ENCODE measurements at places on chromosomes 1 and 21.
A peak's percentile ranks its signal among the peaks of the same experiment; 100 is the strongest.

DNA sequence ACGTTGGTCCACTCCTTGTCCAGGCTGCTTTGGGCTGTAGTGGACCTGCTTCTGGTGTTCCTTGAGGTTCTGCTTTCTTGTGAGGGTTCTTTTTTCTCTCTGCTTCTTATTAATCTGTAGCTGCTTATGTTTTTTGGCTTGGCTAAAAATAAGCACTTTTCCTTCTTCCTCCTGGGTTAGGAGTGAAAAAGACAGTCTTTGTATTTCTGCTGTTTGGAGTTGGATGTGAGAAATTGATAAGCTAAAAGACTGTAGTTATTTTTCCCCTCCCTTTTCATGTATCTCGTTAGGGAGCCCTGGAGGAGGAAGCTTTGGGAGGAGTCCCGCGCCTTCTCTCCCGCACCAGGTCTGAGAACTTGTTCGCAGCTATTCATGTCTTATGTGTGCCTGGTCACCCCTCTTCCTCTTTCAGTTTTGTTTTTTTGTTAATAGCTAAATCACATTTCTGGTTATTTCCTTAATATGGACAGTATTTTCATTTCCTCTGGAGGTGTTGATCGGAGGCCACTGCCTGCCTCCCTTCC lies 79.0 kb downstream of the GALNT2 start:
- DNase-seq = no peak

DNA sequence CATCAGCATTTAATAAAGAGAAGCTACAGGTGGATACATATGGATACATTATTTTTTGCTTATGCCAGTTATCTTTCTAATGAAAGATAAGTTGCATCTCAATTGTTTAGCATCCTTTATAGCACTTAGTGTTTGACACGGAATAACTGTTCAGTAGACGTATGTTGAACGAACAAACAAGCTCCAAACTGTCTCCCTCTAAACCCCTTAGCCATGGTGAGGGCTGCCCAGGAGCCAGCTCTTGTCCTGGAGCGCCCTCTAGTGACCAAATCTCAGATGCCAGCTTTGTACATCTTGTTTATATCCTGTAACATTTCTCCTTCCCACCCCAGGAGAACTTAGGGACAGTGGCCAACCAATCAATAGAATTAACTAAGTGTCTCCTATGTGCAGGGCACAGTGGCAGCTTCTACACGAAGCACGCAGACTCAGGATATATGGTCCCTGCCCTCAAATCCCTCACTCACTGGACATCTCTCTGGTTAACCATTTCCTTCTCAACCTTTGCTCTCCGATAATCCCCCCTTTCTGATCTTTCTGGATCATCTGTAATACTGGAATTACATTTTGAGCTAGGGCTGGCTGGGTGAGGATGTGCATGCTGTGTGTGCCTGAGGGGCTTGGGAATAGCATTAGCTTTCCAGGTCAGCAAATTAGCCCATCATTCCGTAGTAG lies 22.9 kb downstream of the KCNA10 start:
- DNase-seq = peak; percentile 24

GRCh38 chr1:38466487-38466886 lies 393.1 kb downstream of the RRAGC start:
- no peak for DNase-seq

GRCh38 chr21:36664662-36664990 lies 34.3 kb upstream of the SIM2 start:
- DNase-seq = no peak

- no peak for DNase-seq
These were observed 1.1 kb upstream of the CYB561D1 start for GRCh38 chr1:109492779-109493178.

DNA sequence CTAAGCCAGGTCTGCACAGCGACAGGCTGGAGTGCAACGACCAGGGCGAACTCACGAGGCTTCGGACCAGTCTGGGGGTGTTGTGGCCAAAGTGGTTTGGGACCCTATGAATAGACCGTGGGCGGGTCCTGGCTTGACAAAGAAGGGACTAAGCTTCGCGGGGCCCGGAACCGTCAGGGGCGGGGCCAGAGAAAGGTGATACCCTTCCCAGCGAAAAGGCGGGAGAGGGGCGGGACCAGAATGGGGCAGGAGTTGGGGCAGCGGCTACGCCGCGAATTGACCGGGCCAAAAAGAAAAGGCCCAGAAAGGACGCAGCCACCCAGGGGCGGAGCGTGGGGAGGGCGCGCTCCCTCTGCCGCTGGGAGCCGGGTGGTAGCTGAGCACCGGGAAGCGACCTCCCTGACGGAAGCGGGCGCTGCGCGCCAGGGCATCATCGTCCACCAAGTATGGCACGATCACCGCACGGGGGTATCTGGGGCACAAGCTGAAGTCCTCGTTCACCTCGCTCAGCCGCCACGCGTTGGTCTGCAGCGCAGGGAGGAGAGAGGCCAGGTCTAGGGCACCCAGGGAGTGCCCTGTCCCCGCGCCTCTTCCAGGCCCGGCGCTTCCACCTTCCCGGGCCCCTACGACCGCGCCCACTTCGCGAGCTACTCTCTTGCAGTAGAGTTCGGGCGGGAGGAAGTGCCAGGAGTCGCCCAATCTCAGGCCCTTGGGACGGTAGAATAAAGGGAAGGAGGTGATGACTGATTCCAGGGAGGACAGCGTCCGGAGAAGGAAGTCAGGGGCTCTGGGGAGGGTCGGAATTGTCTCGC lies 6.7 kb upstream of the FAM167B start:
- no peak for DNase-seq

DNA sequence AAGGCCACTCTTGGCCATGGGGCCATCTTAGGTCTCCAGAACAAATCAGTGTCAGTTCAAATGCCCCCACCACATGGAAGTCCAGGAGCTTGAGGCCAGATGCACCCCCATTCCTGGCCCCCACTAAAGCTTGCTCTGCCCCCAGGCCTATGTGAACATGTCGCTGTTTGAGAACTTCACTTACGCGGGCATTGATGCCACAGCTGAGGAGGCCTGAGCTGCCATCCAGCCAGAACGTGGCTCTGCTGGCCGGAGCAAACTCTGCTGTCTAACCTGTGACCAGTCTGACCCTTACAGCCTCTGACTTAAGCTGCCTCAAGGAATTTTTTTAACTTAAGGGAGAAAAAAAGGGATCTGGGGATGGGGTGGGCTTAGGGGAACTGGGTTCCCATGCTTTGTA lies 15.1 kb upstream of the MPL start:
- no peak for DNase-seq

DNA sequence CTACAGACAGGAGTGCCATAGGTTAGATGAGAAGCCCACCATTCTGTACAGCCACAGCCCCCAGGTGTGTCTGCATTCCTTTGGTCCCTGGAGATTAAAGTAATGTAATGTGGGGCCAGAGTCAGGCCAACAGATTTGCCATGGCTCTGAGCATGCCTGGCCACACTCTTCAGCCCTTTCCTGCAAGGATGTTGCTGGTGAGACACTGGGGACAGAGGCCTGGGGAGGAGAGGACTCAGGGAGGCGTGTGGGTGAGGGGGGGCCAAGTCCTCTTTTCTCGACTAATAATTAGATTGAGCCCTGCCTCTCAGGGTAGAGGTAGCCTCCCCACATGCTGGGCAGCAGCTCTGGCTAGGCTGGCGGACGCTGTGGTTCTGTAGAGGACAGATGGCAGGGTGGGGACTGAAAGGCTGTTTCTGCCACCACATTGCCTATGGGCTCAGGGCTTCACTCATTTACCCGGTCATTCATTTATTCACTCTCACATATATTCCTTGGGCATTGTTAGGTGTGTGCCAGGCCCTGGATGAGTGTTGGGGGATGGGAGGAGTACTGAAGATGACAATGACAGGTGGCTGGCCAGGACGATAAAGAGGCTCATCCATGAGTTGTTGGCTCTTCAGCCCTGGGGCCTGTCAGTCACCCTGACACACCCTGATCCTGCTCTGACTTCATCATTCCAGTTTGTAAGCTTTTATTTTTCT lies 7.1 kb upstream of the PRCC start:
- no peak for DNase-seq

DNA sequence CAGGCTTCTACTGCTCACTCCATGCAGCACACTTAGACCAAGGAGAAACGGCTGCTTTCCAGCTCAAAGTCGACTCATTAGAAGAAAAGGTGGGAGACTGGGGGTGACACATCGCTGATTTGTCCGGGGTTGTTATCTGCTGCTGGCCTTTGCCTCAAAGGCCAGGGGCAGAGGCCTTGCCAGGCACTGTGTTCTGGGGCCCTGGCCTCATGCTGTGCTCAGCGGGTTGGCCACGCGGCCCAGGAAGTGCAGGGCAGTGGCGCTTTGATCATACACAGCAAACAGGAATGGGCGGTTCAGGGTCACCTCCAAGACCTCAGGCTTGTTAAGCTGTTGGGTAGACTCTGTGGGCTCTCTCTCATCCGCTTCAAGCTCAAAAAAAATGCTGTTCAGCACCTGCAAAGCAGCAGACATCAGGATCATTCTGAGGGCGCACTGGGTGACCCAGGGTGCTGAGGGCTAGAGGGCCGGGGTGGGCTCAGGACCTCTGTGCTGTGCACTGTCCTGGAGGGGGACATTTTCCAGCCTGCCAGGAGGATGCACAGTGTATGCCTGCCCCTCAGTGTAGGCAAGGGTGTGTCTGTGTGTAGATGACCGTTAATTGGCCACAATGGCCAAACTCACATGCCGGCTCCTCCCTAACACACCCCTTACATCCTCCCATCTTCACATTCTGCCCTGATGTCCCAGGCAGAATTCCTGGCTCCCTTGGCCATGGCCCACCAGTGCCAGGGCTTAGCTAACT lies 10.8 kb downstream of the AGT start:
- no peak for DNase-seq

GRCh38 chr1:36769886-36770830 lies 264.2 kb downstream of the GRIK3 start:
- no peak for DNase-seq

DNA sequence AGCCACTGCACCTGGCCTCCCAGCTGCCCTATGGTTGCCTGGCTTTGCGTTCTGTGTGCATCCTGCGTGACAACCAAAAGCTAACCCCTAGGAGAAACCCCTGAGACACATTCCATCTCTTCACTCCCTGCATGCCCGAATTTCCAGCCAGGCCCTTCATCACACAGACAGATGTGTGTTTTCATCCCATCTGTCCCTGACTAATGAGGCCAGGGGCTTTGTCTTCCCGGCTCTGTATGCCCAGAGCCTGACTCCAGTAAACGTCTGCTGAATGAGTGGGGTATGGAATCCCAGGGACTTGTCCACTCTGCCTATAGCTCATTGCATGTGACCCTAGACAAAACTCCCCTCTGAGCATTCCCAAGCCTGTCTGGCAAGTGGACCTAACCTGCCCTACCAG lies 9.6 kb downstream of the ESPN start:
- DNase-seq = no peak

DNA sequence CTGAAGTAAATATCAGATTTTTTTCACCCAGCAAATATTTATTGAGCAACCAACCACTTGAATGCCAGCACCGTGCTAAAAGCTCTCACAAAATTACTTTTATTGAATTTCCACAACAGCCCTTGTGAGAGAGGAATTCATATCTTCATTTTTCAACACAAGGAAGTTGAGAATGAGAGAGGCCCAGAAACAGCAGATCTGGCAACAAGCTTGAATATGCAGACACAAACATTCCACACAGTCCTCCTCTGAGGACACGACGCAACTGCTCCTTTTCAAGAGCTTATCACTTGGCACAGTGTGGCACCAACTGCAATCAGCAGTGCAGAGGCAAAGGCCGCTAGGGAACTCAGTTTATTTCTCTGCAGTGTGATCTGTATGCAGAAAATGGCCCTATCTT lies 32.2 kb upstream of the IFNAR2 start:
- DNase-seq = no peak

GRCh38 chr21:35853321-35854239 lies 206.7 kb downstream of the SETD4 start:
- no peak for DNase-seq

DNA sequence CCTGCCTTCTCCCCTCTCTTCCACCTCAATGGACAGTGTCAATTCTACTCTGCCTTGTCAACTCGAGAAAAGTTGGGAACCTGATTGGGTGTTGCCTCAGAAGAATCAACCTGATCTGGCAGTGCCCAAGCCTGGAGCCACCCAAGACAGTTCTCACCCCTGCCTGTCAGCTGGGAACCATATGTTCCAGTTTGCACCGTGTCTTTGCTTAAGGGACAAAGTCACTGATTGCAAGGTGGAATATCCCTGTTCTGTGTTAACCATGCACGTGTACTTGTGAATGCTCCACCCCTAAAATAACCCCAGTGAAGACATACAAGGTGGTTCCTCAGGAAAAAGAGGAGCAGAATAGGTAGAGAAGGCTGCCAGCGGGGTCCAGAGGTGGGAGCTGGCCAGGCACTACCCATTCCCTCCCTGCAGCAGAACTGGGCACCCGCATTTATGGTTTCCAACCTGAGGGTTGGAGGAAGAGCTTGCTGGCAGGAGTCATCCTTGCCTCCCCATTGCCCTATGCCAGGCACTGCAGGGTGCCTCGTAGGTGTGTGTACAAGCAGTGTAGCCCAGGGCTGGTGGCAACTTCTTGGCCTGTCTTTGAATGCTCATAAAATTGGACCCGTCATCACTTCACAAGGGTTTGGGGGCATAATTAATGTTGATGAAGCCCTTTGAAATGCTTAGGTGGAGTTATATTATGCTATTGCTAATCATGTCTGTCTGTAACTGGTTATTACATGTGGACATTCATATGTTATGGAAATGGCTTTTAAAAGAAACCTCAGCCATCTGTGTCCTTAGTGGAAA lies 11.3 kb downstream of the NIPAL3 start:
- no peak for DNase-seq

DNA sequence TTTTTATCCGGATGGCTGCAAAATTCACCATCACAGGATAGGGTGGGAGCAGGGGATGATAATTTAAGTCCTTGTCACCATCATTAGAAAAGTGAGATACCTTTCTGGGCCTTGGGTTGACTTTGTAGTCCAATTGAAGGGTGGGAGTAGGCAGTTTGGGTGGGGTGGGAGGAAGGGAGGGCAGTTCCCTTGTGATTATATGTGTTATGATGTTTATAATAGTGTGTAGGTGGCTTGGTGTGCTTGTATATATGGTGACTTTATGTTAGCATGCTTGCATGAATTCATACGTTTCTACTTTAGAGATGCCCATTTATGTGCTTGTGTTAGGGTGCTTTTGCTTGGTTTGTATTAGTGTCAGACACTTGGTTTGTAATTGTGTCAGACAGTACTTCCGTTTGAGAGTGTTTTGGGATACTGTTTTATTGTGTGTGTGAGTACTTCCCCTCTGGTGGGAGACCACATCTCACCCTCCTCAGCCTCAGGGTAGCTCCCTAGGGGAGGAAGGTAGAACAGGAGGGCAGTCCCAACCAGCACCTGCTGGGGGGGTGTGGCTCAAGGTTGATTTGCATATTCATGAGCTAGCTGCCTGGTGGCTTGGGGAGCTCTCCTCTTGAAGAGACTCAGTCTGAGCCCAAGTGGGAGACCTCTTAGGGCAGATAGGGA lies 6.3 kb upstream of the POU3F1 start:
- DNase-seq = no peak

GRCh38 chr1:215405211-215405610 lies 161.9 kb upstream of the KCTD3 start:
- no peak for DNase-seq

- no peak for DNase-seq
These were observed 259.5 kb upstream of the CHRM3 start for GRCh38 chr1:239126884-239127283.

DNA sequence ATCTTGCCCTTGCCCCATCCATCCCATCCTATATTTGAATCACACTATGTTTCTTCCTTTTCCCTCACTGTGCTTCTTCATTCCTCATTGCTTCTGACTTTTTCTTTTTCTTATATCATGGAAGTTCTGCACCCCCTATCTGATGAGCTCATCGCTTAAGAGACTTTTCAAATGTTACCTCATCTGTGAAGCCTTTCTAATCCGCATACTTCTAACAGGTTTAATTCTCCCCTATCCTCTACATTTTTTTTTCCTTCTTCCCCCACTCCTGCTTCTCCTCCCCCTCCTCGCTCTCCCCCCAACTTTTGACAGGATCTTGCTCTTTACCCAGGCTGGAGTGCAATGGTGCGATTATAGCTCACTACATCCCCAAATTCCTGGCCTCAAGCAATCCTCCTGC lies 39.5 kb downstream of the OSBPL9 start:
- no peak for DNase-seq
